Fibroblast of skin of left biceps (primary cell): ENCODE measurements at places on chromosomes 6 and 20.

- DNase-seq: no peak
Observed at GRCh38 chr6:142592876-142593275, 291.1 kb downstream of the ADGRG6 start.

DNA sequence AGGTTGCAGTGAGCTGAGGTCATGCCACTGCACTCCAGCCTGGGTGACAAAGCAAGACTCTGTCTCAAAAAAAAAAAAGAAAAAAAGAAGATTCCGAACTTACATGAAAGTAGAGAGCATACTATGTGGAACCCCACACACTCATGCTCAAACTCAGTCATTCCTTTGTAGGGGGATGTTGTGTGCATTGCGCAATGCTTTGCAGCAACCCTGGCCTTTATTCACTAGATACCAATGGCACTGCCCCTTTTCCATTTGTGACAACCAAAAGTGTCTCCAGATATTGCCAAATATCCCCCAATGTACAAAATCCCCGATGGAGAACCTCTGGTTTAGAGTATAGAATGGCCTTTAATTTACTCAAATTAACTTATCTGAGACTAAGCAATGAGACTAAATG, 158.6 kb downstream of the GJA1 start:
- DNase-seq: no peak

DNA sequence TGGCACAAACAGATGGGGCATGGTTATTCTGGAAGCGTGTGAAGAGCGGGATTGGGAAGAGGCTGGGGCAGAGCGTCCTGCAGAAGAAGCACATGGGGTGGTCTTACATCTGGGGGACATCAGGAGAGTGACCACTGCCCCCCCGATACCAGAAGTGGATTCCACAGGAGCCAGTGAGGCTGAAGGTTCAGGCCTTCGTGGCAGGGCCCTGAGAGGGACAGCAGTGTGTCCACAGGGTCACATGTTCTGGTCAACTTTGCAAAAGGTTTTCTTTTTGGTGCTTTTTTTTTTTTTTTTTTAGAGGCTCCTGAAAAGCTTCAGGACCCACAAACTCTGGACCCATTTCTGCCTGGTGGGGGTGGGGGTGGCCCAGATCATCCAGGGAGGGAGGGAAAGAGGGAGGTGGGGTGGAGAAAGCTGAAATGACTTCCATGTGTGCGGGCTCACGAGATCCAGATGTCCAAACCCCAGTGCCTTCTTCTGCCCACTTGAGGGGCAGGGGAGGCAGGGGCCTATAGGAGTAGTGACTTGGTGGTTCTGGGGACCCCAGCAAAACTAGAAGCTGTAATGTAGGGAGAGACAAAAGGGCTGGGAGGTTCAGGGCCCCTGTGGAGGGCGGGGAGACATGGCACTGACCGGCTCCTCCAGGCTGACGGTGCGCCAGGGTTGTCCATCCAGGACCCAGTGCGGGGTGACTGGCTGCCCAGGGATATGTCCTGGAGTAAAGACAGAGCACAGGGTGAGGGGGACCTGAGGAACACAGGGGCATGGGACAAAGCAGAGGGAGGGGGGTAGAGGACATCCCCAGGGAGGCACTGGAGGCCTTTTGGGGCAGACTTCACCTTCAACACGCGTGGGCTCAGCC, 2.7 kb downstream of the ADAM33 start:
- DNase-seq: peak; percentile 19

DNA sequence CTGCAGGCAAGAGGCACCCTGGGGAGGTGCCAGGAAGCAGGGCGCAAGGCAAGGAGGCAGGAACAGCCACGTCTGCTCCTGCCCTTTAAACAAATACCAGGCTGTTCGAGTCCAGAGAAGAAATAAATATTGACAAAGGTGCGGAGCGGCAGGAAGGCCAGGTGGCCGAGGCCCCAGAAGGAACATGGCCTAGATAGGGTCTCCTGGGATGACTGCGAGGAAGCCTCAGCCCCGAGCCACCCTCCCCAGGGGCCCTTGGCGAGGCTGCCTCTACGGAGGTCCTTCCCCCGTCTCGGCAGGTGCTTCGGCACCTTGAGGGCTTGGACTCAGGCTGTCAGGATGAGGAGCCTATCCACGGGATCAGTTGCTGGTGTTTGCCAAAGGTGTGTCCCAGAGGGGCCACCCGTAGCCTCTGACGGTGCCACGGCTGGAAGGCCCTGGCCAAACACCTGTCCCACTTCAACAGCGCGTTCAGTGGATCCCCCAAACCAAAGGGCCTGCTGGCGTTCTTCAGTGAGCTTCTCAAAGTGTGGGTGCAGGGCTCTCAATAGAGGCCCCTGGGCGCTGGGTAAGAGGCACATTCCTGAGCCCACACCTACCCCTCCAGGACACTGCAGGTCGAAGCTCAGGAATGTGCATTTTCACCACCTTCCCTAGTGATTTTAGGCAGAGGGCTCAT, 39.8 kb downstream of the SNX5 start:
- DNase-seq: no peak

DNA sequence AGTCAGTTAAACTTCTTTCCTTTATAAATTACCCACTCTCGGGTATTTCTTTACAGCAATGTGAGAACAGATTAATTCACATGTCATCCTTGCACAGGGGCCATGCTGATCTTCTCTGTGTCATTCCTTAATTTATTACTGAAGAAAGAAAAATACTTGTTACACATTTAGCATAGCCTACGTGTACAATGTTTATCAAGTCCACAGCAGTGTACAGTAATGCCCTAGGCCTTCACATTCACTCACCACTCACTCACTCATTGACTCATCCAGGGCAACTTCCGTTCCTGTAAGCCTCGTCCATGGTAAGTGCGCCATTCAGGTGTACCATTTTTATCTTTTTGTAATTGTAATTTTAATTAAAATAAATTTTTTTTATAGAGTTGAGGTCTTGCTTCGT, 73.6 kb downstream of the RSPH3 start:
- no peak for DNase-seq
